ENCODE measurements at places on chromosomes 2 and 18. TPM values are rescaled to one million over a fixed set of nuclear protein-coding genes. Genes with fewer than 3 reads are reported as not detected.
A peak's percentile ranks its signal among the peaks of the same experiment; 100 is the strongest.

Gene DSG1
- 1.4 TPM for total RNA-seq

Gene FLACC1
- total RNA-seq: 8.7 TPM

Gene PUS10
- total RNA-seq: 4.1 TPM

Gene CCNT2
- total RNA-seq: 23.9 TPM

Gene NMS
- not detected for total RNA-seq

Gene CAPN13
- total RNA-seq: not detected

Gene KCNJ3
- 33.4 TPM for total RNA-seq

Gene HOXD13
- not detected for total RNA-seq

Gene PDE11A
- 0.19 TPM for total RNA-seq

Gene FAP
- total RNA-seq: 0.41 TPM

Gene RTP5
- total RNA-seq: not detected

Gene AGFG1
- total RNA-seq: 50.3 TPM

Gene PSMA8
- not detected for total RNA-seq

Gene ATOH8
- total RNA-seq: 38.9 TPM

Gene C2orf80
- total RNA-seq: not detected

- no peak for DNase-seq
Observed at GRCh38 chr18:12844391-12844790, 39.6 kb downstream of the PTPN2 start.

DNA sequence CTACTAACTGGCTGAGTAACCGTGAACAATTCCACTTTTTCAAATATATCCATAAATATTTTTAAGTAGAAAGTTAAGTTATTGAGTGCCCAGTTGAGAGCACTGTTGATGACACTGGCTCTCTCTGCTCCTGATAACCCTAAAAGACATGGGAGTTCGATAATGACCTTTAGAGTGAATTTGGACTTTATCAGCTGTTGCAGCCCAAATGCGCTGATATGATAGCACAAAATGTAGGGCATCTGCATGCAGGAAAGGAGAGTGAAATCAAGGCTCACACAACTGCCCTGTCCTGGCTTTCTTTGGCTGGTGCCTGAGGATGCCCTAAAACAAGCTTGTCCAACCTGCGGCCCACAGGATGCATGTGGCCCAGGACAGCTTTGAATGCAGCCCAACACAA, 60.0 kb upstream of the ALK start:
- DNase-seq: no peak

DNA sequence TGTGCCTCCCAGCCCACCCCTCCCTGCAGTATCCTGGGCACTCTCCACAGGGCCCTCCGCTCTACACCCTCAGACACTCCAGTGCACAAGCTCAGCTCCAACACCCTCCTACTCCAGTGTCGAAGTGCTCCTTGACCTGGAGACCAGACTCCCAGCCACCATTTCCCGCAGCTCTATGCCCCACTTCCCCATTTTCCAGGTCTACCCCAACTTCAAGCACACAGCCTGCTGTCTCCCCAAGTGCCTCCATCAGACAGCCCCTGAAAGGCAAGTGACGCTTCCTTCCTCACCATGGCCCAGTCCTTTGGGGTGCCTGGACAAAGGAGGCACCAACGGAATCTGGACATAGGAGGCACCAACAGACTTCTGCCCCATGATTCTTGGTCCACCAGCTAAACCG, 7.2 kb downstream of the PASK start:
- no peak for DNase-seq

DNA sequence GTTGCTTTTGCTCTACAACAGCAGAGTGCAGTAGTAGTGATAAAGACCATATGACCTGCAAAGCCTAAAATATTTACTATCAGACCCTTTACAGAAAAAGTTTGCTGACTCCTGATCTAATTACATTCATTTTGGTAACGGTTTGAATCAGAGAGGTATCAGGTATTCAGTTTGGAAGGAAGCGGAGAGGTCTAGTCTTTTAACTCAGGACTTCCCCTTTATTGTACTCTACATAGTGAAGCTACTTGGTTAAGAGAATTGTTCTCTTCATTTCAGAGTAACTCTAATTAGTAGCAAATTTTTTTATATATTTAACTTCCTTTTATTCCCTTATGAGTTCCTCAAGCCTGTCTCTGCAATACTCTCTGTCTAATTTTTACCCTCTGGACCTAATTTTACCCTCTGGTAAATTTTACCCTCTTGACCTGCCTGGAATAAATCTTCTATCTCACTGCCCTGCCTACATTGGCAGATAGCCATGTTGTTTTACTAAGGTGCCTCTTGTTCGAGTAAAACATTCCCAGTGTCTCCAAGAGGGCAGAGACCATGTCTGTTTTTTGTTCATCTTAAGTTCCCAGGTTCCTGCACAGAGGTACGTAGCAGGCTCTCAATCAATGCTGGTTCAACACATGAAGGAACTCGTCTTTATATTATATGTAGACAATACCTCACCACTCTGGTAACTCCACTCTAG, 170.6 kb downstream of the DNAH6 start:
- no peak for DNase-seq

DNA sequence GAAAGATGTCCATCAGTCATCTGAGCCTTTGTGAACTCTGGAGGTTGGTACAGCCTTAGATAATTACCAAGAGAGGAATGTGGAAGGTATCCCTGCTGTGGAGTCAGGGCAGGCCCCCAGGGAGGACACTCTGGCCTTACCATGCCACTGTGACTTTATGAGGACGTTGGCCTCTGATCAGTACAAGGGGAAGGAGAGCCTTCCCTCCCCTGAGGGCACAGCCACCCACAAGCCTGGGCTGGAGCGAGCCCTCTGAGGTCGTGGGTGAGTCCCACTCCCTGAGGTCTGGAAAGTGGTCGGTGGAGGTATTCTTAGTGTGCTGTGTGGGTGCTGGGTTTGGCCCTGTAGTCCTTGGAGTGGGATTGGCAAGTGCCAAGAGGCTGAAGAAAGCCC, 91.6 kb downstream of the STPG4 start:
- DNase-seq: no peak

GRCh38 chr2:188443207-188443606, 151.5 kb downstream of the GULP1 start:
- DNase-seq: no peak

DNA sequence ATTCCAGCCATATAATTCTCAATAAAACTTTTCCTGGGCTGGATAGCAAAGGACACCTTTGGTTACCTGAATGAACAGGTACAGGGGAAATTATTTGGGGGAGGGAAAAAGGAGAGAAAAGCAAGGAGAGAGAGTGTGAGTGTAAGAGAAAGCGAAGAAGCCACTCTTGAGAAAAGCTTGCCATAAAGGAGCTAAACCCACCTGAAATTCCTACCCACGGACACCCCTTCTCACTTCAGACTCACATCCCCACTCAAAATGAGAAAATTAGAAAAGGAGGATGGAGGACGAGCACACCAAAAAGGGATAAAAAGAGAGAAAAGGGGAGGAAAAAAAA, 354 bp downstream of the ZEB2 start:
- no peak for DNase-seq

- no peak for DNase-seq
Observed at GRCh38 chr2:203672856-203673255, 33.6 kb upstream of the CD28 start.

- DNase-seq: no peak
Observed at GRCh38 chr18:26540043-26540628, 8.2 kb downstream of the KCTD1 start.

GRCh38 chr18:34350778-34351177, 126.1 kb upstream of the NOL4 start:
- peak; percentile 31 for DNase-seq

DNA sequence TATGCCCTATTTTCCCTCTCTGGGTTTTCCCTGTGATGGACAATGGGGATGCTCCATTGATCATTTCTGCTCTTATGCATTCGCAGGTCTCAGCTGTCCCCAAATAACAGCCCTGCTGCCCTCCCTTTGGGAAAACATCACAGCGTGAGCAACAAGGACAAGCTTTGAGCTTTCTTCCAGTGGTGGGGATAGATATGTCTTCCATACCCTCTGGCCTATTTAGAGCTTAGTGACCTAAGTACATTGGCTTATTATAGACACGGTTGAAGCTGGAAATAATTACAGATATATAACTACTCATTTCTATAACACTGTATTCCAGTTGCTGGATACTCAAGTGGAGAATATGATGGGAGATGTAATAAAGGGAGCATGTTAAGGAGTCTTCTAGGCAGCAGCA, 304.3 kb upstream of the MGAT5 start:
- no peak for DNase-seq

DNA sequence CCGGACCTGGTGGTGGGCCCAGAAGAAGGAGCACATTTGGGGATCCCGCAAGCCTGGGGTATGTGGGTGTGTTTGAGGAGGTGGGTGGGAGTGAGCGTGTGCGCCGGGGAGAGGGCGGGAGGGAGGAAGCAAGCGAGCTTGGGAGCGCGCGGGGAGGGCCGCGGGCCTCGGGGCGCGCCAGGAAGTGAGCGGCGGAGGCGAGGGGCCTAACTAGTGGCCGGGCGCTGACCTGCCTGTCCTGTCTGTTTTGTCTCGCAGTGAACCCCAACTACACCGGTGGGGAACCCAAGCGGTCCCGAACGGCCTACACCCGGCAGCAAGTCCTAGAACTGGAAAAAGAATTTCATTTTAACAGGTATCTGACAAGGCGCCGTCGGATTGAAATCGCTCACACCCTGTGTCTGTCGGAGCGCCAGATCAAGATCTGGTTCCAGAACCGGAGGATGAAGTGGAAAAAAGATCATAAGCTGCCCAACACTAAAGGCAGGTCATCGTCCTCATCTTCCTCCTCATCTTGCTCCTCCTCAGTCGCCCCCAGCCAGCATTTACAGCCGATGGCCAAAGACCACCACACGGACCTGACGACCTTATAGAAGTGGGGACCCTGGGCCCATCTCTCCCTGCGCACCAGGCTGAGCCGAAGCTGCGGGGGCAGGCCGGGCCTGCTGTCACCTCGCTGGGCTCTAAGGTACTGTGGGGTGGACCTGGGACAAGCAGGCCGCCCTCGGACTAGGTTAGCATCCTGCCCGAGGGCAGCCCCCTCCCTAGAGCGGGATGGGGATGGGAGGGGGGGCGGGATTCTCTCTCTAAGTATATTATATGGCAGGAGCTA, 1.2 kb downstream of the HOXD4 start:
- DNase-seq: no peak

- no peak for DNase-seq
Observed at GRCh38 chr18:44799382-44799906, 118.8 kb downstream of the SETBP1 start.

DNA sequence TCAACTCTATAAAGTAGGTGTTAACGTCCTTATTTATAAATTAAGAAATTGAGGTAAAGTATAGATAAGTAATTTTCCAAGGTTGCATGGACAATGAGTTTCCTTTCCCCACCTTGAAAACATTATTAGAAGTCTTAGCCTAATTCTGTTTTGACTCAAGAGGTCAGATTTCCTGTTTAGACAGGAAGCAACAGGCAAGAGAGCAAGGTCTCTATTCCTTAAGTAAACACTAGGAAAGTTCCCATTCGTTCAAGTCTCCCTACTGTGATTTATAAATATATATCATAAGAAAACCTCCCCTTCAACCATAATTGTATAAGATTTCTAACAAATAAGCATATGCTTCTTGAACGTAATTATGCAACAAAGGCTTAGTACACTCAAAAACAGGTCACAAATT, 40.3 kb downstream of the CLASP1 start:
- DNase-seq: no peak

DNA sequence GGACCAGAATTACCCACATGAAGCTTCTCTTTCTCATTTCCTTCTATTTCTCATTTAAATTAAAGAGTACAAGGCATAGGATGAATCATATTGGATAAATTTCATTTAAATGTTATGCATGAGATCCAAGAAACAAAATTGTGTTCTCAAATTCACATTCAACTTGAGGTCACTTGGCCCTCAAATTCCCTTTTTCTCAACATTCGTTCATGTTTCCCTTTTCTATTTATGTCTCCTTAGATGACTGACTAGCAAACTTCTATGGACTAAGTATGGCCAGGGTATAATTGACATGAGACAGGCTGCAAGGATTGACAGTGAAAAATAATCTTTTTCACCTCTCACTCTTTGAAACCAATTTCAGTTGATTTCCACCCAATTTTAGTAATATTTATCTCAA, 4.0 kb upstream of the LDLRAD4 start:
- DNase-seq: no peak

GRCh38 chr2:137252934-137253333, 487.6 kb downstream of the THSD7B start:
- DNase-seq: no peak

DNA sequence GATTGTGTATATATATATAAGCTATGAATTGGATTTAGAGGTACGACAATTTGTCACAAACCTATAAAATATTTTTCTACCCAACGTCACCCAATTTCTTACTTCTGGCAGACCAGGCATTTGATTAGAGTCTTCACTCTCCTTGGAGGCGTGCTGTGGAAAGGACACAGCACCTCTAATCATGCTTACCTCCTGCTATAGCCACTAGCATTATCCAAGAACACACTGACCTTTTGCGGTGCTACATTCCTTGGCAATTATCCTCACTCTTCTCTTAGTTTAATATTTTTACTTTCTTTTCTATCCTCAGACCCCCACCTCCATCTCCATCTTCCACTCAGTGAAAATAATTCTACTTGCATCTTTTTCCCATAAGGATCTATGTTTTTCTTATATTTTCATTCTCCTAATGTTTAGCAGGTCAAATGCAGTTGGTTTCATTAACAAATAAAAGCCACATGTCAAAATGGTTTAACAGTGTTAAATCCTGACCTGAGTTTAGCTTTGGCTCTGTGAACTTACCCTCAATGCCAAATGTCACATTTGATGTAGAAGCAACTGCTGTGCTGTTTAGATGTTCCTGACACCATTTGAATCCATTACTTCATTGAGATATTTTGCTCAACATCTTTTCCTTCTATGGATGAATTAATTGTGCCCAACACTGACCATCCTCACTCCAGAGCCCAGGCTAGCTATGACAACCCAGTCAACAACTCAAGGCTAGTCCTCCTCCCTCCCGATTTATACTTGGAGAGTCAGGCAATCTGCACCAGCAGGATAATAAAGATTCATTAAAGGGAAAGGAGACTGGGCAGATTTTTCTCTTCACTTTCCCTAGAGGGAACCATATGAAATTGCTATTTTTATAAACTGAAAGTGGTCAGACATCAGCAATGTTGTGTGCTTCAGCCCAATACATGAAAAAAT, 240.5 kb downstream of the MREG start:
- DNase-seq: no peak

DNA sequence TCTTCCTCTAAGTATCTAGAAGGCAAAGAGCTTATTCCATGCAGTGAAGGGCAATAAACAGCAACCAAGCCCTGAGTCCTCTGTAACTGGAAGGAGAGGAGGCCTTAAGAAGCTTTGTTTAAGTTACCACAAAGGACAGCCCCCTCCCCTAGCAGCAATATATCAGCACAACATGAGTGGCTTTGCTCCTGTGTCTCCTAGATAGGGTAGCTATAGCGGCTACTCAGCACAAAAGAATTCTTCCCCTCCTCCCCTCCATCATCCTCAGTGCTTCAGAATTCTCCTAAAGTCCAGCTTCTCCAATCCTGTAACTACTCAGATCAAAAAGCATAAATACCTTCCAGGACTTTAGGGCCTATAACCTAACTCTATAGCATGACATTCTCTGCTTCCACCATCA, 16.5 kb downstream of the SUMO1 start:
- no peak for DNase-seq

All from right cardiac atrium (tissue), 5 donors.